ENCODE measurements at places on chromosomes 5 and 9. TPM values are rescaled to one million over a fixed set of nuclear protein-coding genes. Genes with fewer than 3 reads are reported as not detected.

Gene CARD6
- total RNA-seq, result 3.3 TPM

GRCh38 chr5:16464664-16465543, 696 bp downstream of the ZNF622 start:
- DNase-seq, result no peak

DNA sequence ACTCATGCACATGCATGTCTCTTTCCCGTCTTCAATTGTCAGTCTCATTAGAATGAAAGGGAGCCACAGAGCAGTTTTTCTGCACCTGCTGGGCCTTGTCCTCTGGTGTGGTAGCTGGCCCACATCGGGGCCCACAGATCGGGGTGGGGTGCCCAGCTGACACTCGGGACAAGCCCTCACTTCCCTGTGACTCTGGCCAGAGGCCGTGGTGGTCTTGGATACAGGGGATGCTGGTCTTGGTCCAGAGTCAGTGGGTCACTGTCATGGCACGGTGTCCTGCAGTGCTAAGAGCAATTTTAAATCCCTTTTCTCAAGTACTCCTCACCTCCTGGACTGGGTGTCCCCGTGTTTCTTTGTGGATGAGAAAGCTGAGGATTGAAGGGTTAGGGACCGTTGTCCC, 193.2 kb downstream of the CACNA1B start:
- DNase-seq, result no peak

DNA sequence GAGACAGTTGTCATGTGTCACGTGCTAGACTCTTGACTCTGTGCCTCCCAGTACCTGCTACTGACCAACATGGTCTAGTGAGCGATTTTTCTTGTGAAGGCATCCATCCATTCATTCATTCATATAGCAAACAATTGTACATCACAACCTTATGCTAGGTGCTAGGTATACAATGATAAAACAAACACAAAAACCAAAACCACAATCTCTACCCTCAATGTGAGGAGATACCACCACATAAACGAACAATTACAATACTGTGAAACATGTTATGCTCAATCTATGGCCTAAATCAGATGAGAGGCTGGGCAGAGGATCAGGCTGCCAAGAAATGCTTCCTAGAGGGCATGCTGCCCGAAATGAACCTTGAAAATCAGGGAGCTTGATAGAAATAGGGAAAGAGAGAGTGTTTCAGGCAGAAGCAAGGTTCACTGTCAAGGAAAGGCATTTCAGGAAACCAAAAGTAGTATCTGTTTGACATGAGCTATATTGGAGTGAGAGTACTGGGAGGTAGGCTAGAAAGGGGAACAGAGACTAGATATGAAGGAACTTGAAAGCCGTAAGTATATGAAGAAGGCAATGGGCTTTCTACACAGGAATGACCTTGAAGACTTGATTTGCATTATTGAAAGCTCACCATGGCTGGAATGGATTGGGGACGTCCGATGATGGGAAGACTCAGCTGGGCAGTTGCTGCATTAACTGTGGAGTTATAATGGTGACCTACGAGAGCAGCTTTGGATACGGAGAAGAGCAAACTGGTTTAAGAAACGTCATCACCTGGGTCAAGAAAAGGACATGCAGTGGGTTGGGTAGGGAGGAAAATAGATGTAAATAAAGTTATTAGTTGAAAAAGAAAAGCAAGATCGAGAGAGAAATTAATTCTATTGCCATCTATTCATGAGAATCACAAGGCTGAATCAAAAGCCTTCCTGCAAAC, 90.1 kb downstream of the THBS4 start:
- no peak for DNase-seq

DNA sequence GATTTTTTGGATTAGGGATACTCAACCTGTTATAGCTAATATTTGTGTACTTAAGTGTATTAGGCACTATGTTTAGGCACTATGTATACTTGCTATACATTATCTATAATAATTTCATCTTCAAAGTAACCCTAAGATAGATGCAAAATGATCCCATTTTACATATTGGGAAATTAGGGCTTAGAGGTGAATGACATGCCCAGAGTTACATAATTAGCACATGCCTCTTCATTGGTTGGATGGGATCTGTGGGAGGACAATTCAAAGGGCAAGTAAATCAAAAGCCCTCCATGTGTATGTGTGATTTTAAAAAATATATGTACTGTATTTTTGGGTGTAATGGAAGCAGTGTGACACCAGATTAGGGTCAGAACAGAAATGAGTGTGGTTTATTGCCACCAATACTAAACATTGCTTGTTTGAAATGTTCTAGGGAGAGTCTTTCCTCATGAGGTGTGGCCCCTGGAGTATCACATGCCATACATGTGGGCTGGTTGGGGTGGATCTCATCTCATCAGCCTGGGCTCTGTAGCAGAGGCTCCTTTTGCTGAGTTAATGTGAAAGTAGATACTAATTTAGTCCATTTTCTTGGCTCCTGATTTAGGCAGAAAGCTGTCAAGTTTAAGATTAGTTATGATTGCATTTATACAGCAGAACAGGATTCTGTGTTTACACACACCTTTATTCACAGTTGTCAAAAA, 5.5 kb downstream of the C9orf85 start:
- no peak for DNase-seq

DNA sequence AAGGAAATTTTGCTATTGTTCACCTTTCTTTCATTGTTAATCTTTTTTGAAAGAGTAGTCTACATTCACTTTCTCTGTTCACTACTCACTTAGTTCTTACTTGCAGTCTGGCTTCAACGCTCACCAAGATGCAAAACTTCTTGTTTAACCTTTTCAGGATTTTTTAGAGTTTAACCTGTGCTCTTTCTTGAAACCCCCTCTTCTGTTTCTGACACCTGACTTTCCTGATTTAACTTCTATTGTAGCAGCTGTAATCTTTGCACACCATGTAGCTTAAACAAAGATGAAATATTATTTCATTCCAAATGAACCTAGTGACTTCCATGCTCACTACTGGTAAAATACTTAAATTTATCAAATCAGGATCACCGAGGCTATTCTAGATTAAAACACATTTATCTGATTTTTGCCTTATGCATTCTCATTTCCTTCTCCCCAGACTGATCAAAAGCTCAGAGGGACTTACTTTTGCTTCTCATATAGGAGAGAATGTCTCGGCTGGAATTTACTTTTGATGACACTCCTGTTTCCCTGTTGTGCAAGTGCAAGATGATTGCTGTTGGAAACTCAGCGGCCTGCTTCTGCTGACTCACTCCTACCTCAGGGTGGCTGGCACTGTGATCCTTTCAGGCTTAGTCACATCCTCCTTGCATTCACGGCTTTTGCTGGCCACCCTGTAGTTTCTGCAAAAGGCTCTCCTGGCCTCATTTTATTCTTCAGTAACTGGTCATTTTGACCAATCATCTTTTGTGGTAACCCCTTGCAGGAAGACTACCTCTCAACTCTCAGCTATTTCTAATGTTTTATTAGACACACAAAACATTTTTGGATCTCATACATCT, 109.3 kb upstream of the IFNE start:
- DNase-seq, result peak; percentile 97

- no peak for DNase-seq
Measured at GRCh38 chr9:83424831-83425230, 113.4 kb downstream of the FRMD3 start.

Gene FGF18
- total RNA-seq, result not detected

- DNase-seq, result no peak
Measured at GRCh38 chr5:10745133-10745532, 15.9 kb downstream of the DAP start.

Gene RLN2
- total RNA-seq, result 1.0 TPM

GRCh38 chr9:81468084-81468595, 221.2 kb downstream of the TLE1 start:
- no peak for DNase-seq

DNA sequence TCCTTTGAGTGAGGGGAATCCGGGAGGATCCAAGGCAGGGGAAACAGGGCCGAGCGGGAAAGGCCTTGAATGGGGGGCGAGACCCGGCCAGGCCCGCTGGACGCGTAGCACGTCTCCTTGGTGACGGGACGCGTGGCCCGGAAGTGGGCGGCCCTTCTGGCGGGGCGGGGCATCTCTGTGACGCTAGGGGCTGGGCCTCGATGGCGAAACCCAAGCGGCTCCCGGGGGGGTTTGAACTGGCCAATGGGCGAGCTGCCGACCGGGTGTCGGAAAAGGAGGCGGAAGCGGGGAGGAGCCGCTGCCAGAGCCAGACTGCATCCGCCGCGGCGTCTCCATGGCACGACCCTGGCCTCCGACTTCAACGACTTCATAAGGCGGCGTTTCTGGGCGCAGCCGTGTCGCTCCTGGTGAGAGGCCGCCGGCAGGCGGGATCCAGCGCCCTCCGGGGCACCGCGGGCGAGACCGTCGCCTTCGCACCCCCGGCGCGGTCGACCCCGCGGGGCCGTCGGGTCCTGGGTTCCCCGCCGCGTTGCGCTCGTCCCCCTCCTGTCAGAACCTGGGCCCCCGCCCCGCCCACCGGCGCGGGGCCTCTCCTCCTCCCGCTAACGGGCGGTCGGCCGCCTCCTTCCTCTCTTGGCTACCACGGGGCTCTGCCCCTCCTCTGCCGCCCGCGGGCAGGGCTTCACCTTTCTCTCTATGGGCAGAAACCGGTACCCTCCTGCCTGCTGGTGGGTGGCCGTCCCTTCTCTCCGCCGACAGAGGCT, at the start of gene ODF2:
ODF2 (plus strand) TSS at position 158 of the 764 bp plus-strand sequence; CDS start at position 244, 86 bp downstream.
- peak; percentile 67 for DNase-seq

DNA sequence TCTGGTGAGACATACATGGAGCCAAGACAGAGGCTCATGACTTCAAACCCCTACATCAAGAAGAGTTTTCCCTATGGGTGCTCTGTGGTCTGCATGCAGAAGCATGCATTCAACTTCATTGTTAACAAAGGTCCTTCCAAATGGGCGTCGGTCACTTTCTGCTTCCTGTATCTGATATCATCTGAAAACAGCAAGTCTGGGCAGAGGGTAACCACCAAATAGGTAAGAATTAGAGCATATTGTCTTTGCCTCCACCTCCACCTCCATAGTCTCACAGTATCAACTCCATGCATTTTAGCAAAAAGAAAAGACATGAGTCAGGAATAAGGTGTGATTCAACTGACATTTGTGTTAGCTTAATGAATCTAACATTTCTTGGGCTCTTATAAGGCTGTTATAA, 462.9 kb downstream of the DMRT2 start:
- DNase-seq, result no peak

Gene SLCO6A1
- not detected for total RNA-seq

Gene ABLIM3
- total RNA-seq, result 35.2 TPM

DNA sequence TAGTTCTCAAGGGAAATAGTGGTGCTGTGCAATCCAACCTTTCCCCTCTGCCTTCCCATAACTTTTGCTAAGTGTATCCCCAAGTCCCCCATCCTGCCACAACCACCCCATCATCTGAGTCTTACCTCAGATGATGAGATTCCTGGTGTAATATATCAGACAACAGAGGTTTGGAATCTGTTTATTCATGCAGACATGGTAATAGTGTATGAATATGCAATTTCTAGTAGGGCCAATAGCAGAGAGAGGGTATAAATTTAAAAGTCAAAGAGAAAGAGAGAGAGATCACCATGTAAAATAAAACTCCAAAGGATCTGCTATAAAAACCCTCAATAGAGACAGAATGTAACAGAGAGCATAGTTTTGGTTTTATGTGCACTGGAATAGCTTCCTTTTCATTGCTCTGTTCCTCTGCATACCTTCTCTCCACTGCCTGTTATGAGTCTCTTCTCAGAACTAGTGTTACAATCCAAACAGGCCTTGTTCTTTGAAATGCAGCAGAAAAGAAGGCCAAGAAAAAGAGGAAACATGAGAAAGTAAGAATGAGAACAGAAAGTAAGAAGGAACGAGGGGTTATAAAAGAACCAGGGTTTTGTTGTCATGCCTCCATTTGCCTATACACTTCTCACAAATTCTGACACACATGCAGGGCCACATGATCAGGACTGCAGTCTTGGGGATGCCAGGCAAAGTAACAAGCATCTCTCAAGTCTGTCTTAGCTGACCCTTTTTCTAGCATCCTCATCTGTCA, 278.0 kb downstream of the CETN3 start:
- no peak for DNase-seq

- no peak for DNase-seq
Measured at GRCh38 chr9:38200431-38200830, 131.4 kb upstream of the SHB start.

DNA sequence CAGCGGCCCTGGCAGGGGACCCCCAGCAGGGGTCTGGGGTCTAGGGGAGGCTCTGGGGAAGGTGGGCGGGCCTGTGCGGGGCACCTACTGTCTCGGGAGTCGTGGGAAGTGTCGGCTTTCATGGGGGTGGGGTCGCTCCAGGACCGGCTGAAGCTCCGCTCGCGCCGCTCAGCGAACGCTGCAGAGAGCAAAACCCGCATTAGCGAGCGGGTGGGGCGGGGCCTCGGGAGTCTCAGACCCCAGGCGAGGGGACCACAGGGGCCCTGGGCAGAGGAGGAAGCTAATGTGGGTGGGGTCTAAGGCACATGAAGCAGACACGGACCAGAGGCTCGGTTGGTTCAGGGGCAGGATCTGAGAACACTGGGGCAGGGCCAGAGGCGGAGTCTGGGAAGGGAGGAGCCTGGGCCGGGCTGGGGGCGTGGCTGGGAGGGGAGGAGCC, 5.5 kb downstream of the NSMF start:
- no peak for DNase-seq

Gene BAG1
- total RNA-seq, result 59.0 TPM

Gene PDE6A
- not detected for total RNA-seq

DNA sequence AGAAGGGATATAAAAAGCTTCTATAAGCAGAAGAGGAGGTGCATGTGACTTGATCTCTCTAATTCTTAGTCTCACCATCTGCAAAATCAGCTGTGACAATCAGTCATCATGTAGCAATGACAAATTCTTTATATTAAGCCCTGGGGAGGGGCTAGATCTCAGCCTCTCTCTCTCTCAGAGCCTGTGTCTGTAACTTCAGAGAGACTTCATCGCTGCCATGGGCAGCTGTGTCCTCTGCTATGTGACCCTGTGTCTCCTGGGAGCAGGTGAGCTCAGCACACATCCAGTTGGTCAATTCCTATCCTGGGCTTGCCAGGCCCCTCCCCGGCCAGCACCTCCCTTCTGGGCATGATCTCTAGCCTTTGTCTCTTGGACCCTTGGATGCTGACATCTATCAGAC, 109.6 kb downstream of the ANKRD18B start:
- no peak for DNase-seq

Gene F12
- 4.0 TPM for total RNA-seq

DNA sequence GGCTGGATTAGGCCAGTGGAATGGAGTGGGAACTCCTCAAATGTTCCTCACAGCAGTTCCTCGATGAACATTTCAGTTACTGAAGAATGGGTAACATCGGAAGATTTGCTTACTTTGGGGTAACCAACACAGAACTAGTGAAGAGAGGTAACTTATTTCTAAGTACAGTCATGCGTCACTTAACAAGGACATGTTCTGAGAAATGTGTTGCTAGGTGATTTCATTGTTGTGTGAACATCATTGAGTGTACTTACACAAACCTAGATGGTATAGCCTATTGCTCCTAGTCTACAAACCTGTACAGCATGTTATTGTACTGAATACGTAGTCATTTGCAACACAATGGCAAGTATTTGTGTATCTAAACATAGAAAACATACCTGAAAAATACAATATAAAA, 228.3 kb downstream of the MAST4 start:
- DNase-seq, result no peak

GRCh38 chr9:72440992-72441847, 76.2 kb upstream of the ZFAND5 start:
- DNase-seq, result no peak

GRCh38 chr5:74116266-74116665, 490.3 kb downstream of the ARHGEF28 start:
- DNase-seq, result no peak

Gene LRRTM2
- 0.25 TPM for total RNA-seq

Measured in kidney epithelial cell (primary cell).